Hypothalamus (tissue), 51 donors: ENCODE measurements at places on chromosomes 3 and 15.

GRCh38 chr3:122936335-122936734 lies 91.2 kb downstream of the SEMA5B start:
- no peak for DNase-seq

DNA sequence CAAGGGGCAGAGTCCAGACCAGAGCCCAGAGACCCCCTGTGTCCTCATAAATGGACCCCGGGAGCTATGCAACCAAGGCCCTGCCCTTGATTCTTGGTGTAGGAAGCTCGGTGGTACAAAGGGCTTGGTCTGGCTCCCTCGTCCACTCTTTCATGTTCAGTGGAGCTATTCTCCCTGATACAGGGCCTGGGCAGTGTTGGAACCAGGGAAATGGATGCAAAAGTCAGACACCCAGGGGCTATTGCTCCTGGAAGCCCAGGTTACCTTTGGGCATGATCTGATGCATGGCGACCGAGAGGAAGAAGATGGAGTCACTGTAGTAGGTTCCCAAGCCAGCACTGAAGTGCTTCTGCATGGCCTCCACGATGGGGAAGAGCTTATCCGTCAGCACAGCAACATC lies 44.5 kb downstream of the XXYLT1 start:
- DNase-seq, result no peak

DNA sequence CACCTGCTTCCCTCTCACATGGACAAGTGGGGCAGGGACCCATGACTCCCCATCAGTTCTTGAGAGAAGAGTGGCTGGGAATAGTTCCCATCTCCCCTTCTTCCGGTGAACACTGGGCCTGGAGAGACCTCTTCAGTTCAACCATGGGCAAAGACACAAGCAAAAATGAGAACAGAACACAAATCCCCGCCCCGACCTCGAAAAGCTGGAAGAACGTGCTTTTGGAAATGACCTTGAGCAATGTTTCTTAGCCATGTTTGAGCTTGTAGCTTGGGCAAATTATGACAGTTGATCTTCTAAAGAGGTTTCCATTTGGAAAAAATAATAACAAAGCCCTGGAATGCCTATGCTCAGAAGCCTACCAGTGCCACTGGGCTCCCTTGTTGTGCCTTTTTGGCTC lies 59.0 kb downstream of the FAM174B start:
- no peak for DNase-seq

GRCh38 chr3:138688871-138689299 lies 80.3 kb downstream of the FAIM start:
- DNase-seq, result no peak

DNA sequence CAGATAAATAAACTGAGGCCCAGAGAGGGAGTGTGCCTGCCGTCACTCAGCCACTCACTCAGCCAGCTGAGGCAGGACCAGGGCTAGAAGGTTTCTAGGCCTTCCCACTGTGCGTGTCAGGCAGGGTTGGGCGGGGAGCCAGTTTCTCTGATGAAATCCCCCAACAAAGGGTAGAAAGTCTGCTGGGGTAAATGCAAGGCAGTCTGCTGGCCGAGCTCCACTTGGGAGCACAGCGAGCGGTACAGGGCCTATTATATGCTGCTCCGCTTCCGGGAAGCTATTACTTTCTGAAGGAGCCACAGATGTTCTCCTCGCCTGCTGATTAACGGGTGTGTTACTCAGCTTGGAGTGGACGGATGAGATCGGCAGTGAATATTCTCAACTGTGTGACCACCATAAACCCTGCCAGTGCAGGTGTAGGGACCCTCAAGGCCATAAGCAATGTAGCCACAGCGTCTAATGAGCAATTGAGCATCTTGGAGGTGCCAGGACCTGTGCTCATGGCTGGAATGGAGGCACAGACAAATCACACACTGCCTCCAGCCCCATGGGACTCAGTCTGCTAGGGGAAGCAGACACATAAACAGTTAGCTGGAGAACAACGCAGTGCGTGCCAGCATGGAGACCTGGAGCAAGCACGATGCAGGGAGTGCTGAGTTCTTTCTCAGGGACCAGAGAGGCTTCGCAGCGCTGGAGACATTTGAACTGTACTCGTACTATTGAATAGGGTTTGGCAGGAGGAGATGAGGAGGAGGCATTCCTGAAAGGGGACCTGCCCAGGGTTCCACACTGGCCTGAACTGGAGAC lies 42.1 kb downstream of the CORO2B start:
- DNase-seq, result peak; percentile 62

GRCh38 chr15:85672332-85673084 lies 122.2 kb downstream of the KLHL25 start:
- no peak for DNase-seq

GRCh38 chr3:55523471-55523870 lies 36.4 kb upstream of the WNT5A start:
- no peak for DNase-seq

- DNase-seq, result no peak
Observed at GRCh38 chr15:69468241-69469121, 15.9 kb downstream of the RPLP1 start.

DNA sequence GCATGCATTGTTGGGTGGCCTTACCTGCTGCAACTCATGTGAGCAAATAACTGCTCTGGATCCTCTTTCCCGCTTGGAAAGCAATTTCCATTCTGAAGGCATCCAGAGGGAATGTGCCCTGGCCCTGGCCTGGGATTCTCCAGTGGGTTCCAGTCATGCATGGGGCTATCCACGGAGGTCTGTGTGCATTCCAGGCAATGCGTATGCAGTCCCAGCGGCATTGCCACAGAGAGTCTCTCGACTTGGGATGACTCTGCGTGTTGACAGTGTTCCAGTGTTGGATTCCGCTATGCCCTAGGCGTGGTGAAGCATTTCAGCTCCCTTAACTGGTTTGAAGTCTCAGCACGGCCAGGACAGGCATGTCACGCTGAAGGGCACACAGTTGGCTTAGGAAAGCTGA lies 113.9 kb downstream of the SNRPN start:
- DNase-seq, result no peak

DNA sequence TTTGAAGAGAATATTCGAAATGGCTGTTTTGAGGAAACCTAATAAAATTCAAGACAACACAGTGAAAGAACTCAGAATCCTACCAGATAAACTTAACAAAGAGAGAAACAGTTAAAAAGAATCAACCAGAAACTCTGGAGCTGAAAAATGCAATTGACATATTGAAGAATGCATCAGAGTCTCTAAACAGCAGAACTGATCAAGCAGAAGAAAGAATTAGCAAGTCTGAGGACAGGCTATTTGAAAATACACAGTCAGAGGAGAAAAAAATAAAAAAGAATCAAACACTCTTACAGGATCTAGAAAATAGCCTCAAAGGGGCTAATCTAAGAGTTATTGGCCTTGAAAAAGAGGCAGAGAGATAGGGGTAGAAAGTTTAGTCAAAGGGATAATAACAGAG lies 13.5 kb downstream of the C3orf33 start:
- DNase-seq, result no peak

DNA sequence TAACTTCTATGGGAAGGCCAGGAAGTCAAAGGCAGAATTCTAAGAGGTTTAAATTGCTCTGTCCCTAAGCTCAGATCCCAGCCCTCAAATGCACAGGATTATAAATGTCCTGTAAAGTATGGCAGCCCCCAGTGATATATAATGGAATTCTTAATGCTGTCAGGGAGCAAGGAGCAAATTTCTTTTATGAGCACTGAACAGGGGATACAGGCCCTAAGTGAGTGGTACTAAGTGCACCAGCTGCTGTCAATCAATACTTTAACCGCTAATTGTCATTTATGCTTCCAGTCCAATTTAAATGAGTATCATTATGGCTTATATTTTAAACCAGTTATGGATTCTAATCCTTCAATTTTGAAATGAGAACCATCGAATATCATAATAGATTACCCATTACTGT lies 4.7 kb downstream of the SLC9A9 start:
- no peak for DNase-seq

DNA sequence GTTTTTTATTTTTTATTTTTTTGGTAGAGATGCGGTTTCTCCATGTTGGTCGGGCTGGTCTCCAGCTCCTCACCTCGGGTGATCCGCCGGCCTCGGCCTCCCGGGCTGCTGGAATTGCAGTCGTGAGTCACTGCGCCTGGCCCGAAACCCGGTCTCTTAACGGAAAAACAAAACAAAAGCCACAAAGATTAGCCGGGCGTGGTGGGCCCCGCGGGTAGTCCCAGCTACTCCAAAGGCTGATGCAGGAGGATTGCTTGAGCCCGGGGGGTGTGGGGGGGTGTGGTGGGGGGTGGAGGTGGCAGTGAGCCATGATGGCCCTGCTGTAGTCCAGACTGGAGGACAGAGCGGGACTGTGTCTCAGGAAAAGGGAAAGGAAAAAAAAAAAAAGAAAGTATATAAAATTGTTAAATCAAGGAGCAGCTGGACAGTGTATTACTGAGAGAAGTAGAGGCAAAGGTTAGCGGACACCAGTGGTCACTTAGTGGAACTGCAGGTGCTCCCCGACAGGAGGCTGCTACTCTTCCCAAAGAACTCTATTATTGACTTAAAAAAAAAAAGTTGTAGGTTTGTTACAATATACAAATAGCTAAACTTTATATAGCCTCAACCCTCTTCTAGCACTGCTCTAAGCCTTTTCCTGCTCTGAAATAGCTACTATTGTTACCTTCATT lies 30.3 kb upstream of the TUBGCP5 start:
- no peak for DNase-seq

DNA sequence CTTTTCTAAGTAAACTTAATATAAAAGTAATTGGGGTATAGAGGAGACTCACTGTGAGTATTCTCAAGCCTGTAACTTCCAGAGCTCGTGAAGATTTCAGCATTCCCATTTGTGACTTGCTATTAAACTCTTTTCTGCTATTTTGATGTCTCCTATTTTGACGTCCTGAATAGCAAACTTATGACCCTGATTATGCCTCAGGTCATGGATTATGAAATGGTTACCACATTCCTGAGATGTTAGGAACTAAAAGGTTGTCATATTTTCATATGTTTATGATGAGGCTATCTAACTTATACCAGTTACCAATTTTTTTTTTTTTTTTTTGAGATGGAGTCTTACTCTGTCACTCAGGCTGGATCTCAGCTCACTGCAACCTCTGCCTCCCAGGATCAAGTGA lies 105.5 kb downstream of the ATG7 start:
- no peak for DNase-seq

GRCh38 chr3:150911771-150912170 lies 6.5 kb upstream of the MINDY4B start:
- no peak for DNase-seq

DNA sequence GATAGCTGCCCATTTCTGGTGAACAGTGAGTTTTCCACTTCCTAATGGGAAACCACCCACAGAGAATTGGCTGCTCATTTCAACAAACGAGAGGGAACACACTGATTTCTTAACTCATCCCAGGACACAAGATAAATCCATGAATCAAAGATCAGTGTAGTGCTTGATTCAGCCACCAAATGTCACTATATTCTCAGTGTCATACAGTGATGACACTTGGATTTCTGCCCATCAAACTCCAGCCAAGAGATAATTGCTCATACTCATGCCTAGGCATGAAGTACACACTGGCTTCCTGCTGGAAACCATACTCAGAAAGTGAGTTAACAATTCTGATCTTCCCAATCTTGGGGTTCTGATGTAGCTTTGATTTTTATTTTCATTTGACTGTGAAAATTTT lies 35.4 kb upstream of the GRM7 start:
- DNase-seq, result no peak

GRCh38 chr15:74179983-74180880 lies 6.7 kb downstream of the ISLR start:
- DNase-seq, result no peak

- no peak for DNase-seq
Observed at GRCh38 chr3:127306361-127307111, 18.7 kb upstream of the PRR20G start.

GRCh38 chr3:186255703-186256331 lies 106.2 kb downstream of the DGKG start:
- no peak for DNase-seq

- no peak for DNase-seq
Observed at GRCh38 chr3:148203297-148204010, 494.2 kb upstream of the AGTR1 start.

DNA sequence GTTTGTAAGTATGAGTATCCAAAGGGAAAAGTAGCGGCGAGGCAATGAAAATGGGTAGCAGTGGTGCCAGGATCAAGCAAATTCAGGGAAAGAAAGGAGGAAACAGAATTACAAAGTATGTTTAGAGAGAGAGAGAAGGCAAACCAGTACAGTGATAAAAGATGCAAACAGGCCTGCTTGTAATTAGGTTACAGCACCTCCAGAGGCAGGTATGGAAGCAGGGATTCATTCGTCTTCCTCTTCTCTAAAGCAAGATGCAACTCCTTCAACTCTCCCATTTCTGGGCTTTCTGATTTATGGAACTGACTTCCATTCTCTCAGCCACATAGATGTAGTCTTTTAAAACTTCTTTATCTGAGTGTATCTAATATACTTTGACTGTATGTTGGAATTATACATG lies 68.0 kb downstream of the CRYBG3 start:
- no peak for DNase-seq

GRCh38 chr3:141331377-141332318 lies 36.7 kb upstream of the ZBTB38 start:
- no peak for DNase-seq

GRCh38 chr15:60573936-60574335 lies 95.0 kb upstream of the ICE2 start:
- DNase-seq, result no peak

DNA sequence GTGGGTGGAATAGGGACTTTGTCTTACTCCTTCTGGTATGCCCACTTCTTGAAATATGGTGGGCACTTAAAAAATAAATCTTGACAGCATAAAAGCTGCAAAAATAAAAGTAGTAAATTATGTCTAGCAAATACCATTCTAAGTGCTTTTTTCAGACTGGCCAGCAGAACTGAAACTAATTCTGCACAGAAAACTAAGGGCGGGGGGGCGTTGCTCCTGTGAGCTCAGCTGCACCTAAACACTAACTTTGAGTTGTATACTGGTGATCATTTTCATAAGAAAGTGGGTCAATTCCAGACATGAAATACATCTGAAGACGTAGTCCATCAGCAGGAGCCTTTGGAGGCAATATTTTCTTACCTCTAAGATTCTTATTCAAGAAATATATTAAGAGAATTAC lies 114.8 kb downstream of the WDR76 start:
- DNase-seq, result no peak

GRCh38 chr3:24394754-24395153 lies 99.9 kb downstream of the THRB start:
- DNase-seq, result no peak

DNA sequence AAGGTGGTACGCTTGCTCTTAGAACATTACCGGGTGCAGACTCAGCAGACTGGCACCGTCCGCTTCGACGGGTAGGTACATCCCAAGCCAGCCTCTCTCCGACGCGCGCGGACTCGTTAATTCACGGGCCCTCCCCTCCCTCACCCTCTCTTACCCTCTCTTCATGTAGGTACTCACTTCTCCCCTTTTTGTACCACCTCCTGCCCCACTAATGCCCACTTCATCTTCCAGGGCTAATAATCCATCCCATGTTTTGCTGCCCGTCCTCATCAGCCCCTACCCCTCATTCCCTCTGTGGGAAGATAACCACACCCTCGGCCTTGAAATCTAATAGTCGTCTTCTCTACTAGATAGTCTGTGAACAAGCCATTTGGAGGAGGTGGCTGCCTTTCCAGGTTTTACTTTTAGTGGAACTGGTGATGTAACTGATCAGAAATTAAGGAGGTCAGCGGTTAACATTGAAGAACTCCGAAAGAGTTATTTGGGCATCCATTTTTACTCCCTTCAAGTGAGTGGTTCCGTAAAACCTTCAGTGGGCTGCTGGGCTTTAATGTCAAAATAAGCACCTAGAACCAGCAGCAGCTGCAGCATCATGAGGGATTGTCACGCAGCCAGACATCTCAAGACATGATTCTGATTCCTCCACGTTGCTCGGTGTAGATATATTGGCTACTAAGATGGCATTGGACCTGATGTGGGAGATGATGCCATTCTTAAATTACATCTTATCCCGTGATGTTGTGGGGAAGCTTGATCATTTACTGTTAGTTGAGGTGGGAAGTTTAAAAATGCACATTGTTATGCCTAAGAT lies 1.3 kb downstream of the FEM1B start:
- DNase-seq, result no peak
